Mammary epithelial cell (primary cell): ENCODE measurements at places on chromosomes 13 and 19. TPM values are rescaled to one million over a fixed set of nuclear protein-coding genes. Genes with fewer than 3 reads are reported as not detected.

The PEAK3 gene
- total RNA-seq = not detected in 2 replicates

- no peak for DNase-seq
Measured at GRCh38 chr19:38209152-38209551, 14.9 kb downstream of the DPF1 start.

DNA sequence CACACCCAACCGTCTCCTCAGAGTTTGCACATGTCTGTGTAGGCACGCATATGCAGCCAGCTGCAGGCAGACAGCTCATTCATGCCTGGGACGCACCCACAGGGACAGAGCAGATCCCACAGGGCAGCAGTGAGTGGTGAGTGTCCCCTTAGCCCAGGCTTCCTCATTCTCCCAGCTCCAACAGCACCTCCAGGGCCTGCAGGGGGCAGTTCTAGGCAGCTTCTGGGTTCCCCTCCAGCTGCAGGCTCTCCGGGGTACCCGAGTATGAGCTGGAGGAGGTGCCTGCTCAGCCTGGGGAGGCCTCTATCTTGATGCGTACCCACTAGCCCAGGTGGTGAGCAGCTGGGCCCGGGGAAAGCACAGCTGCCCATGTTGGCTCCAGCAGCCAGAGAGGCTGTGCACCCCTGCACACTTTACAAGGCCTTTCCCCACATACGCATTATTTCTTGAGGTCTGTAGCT, 1.3 kb upstream of the SHANK1 start:
- peak; percentile 40 for DNase-seq

The MADCAM1 gene
- 0.33 TPM for total RNA-seq

GRCh38 chr13:73073050-73073449, 14.2 kb downstream of the KLF5 start:
- no peak for DNase-seq

DNA sequence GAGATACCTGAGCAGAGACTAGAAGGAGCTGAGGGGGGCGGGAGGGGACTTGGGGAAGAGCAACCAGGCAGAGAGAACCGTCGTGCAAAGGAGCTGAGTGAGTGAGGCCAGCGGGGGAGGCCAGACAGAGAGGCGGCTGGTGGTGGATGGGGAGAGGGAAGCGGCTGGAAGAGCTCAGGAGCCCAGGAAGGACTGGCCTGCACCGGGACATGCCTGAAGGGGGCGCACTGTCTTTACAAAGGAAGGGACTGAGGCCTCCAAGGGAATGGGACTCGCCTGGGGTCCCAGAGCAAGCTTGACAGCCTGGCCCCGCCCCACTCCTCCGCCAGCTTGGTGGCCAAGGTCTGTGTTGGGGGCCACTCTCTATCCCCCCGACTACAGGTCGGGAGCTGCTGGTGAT, 14.9 kb downstream of the ONECUT3 start:
- DNase-seq = no peak

DNA sequence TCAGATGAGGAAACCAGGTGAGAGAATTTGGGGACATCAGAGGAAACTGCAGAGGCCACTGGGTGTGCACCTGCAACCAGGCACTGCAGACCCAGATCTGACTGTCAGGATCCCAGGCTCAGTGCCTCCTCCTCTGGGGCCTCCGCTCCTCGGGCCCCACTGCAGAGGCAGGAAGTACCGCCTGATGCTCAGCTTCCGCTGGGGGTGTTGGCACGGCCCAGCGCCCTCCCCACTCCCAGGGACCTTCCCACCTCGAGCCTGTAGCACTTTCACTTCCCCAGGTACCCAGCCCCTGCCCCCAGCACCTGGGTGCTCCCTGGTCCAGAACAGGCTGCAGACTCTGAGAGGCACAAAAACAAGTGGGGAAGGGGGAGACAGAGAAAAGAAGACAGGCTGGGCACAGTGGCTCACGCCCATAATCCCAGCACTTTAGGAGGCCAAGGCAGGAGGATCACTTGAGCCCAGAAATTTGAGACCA, 1.4 kb upstream of the CD37 start:
- DNase-seq = no peak

DNA sequence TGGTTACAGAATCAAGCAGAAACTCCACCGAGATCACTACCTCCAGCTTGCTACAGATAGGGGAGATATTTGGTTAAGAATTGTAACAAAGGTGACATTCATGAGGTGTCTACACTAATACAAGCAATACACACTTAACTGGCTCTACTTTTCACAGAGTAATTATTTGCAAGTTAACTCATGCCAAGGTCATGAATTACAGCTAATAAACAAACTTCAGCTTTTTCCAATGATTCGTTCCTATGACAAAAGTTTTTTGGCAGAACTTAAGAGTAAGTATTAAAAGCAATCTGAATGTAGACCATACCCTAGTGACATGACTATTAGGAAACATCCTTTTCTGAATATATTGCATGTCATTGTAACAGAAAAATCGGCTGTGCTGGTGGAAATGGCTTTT, 72.1 kb downstream of the LHFPL6 start:
- no peak for DNase-seq

GRCh38 chr19:50720181-50720920, 749 bp upstream of the SHANK1 start:
- no peak for DNase-seq

The ZNF177 gene
- total RNA-seq = 1.2 and 1.3 TPM in 2 replicates

GRCh38 chr13:74145249-74145975, 11.2 kb upstream of the KLF12 start:
- DNase-seq = no peak

- peak; percentile 33 for DNase-seq
Measured at GRCh38 chr13:72983085-72983768, 75.6 kb upstream of the KLF5 start.

GRCh38 chr13:31011193-31011860, 78.9 kb downstream of the TEX26 start:
- DNase-seq = no peak

The WIZ gene
- 37.3 and 39.6 TPM in 2 replicates for total RNA-seq

DNA sequence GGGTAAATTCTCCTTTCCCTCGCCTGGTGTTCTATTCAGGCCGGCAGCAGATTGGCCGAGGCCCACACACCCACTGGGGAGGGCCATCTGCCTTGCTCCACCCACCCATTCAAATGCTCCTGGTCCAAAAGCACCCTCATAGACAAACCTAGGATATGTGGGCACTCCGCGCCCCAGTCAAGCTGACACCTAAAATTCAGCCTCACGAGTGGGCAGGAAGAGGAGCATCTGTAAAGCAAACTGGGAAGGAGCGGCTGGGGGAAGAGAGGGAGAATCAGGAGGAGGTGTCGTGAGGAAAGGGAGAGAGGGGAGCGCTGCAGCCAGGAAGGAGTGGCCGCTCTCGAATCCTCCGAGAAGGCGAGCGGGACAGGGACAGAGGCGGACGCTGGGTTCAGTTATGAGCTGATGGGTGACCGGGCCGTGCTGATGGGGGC, 136.9 kb downstream of the USP12 start:
- DNase-seq = no peak

DNA sequence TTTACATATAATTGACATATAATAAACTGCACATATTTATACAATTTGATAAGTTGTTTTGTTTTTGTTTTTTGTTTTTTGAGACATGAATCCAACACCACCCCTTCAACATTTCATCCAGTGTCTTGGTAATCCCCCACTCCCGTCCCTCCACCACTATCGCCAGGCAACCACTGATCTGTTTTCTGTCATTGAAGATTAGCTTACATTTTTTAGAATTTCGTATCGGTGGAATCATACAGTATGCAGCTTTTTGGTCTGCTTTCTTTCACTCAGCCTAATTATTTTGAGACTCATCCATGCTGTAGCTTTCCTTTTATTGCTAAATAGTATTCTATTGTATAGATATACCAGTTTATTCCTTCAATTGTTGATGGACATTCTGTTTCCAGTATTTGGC, 94.1 kb upstream of the FRY start:
- no peak for DNase-seq

The ICAM4 gene
- total RNA-seq = 1.1 and 1.2 TPM in 2 replicates

The POU2F2 gene
- total RNA-seq = 0.83 TPM

DNA sequence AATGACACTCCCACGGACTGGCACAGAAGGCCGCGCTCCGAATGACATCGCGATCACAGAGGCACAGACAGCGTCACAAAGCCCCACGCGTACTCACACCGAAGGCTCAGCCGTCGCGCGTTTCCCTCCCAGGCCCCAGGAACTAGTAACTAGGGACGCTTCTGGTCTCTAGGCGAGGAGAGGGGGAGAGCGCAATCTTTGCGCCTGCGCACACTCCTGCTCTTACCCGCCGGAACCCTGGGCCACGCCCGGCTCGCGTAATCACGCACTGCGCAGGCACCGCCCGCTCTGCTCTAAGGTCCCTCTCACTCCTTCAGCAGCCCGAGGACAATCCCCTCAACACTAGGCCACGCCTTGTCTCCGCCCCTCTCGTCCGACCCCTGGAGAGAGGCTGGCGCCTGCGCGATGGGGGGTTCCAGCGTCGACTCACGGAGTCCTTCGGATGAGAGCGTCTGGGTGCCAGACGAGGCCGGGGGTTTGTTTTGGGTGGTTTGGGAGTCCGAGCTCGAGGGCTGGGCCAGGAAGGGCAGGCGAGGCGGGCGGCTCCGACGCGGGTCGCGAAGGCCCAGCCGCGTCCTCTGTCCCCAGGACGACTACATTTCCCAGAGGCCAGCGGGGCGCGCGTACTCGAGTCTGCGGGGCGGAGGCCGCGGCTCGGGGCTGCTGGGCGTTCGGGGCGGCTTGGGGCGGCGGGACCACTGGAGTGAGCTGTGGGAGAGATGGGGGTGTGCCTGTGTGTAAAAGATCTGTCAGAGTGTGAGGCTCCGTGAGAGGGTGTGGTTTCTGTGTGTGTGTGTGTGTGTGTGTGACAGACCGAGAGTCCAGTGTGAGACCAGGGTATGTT, at the start of gene ZNF471:
ZNF471 (plus strand) TSS at position 410 of the 844 bp plus-strand sequence. CDS start 3,717 bp downstream, outside the sequence.
- peak; percentile 97 for DNase-seq

DNA sequence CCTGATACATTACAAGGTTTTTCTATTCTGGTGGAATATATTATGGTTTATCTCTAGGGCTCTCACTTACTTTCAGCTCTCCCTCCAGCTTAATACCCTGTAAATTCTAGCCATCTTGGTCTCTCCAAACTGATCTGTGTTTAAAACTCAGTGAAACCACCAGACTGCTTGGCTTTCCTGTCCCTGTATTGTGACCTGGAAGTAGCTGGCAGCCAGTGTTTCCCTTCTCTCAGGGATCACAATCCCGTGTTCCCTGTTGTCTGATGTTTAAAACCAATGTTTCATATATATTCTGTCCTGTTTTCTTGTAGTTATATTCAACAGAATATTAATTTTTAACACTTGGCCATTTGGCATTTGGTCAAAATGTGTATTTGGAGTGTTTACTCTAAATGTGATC, 8.0 kb downstream of the AKAP11 start:
- no peak for DNase-seq

The TJP3 gene
- total RNA-seq = 0.50 TPM

- DNase-seq = no peak
Measured at GRCh38 chr13:67736646-67737420, 506.7 kb upstream of the PCDH9 start.

- DNase-seq = no peak
Measured at GRCh38 chr19:1579222-1579621, 11.1 kb upstream of the MEX3D start.

DNA sequence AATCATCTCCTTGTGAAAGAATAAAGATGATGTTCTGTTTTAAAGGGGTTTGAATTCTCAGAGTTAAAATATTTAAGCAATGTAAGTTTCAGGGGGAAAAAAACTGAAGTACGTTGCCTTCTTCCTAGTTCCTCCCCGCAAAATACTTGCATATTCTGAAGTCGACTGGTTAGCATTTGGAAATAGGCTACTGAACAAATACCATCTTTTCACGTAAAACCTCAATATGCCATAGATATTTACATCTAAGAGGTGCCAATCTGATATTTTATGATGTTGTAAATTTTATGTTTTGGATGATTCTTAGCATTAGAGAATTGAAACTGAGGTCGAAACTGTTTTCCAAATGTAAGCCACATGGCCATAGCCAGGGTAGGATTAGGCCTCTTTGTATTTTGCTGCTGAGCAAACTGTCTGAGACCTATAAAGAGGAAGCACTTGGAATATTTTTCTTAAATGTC, 138.3 kb downstream of the FLT1 start:
- no peak for DNase-seq

The CALR3 gene
- not detected for total RNA-seq

The KLK5 gene
- total RNA-seq = 1,207 TPM
